ENCODE measurements at places on chromosomes 1 and 21.

GRCh38 chr21:41827951-41828883 lies 50.9 kb downstream of the PRDM15 start:
- no peak for DNase-seq

- no peak for DNase-seq
These were observed 41.5 kb upstream of the GBP6 start for GRCh38 chr1:89322402-89322801.

- no peak for DNase-seq
These were observed 49.1 kb downstream of the TRPM2 start for GRCh38 chr21:44402323-44403105.

DNA sequence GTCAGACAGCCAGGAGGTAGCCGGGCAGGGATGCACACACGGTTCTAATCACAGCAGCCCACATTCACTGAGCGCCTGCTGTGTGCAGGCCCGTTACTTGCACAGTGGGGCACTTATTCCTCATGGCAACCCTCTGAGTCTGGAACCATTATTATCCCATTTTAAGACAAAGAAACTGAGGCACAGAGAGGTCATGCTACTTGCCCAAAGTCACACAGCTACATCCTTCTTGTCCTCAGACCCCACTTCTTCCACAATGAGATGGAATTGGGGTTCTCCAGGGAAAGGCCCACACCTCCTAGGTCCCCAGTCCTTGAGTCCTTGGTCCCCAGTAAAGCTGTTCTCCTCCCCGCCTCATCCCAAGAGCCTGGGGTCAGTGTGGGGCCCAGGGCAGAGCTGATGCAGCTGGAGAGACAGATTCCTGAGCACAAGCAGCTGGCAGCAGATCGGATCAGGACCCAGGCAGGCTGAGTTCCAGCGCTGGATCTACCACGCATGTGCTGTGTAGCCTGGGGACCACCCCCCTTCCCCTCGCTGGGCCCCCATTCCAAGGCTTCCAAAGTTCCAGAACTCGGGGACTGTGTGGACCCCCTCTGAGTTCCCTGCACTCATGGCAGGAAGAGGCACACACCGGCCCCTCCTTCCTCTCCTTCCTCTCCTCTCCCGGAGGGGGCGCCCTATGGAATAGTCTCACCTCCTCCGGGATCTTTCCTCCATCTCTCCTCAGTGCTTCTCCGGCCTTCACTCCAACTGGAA lies 393.4 kb downstream of the MATN1 start:
- DNase-seq: no peak

- no peak for DNase-seq
These were observed 144.4 kb upstream of the ZNF644 start for GRCh38 chr1:91166106-91166712.

DNA sequence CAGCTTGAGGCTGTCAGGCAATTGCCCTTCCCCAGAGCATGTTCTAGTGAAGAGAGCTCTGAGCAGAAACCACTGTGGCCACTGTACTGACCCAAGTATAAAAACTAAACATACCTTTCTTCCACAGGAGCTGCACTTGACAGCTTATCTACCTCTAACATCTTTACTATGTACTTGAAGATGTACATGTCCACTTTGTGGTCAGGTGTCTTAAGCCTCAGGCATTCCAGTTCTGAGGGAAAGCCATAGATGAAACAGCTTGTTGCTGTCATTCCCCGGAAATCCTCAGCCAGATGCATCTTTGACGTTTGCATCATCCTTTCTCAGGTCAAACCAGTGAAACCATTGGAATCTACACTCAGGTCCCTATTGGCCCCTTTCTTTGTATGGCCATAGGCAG lies 70.4 kb downstream of the CHRM3 start:
- no peak for DNase-seq

DNA sequence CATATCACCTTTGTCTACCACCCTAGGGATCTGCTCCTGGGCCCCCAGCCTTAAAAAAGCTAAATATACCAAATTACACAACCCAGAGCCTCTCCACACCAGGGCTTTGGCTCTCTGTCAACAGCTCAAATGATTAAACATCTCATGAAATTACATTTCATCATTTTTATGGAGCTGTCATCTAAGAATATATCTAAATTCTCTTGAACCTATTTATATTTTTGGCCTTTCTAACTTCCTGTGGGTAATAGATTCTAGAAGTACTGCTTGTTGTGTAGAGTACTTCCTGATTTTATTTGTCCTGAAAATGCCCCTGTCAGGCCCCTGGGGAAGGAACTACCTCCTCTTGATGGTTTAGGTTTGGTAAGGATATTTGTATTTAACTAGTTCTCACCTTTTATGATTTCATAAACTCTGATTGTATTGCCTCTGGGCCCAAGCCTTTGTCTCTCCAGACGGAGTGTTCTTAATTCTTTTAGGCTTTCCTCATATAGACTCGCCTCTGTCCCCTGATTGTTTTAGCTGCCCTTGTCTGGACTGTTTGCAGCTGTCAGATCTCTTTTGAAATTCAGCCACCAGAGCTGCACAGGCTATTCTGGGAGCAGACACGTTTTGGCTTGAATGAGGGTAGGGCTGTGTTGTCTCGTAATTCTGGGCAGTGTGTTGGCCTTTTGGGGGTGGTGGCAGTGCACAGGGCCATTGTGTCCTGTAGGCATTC lies 16.6 kb downstream of the MYOG start:
- no peak for DNase-seq

GRCh38 chr21:43938751-43939442 lies 73.2 kb upstream of the TRAPPC10 start:
- DNase-seq: peak; percentile 82

DNA sequence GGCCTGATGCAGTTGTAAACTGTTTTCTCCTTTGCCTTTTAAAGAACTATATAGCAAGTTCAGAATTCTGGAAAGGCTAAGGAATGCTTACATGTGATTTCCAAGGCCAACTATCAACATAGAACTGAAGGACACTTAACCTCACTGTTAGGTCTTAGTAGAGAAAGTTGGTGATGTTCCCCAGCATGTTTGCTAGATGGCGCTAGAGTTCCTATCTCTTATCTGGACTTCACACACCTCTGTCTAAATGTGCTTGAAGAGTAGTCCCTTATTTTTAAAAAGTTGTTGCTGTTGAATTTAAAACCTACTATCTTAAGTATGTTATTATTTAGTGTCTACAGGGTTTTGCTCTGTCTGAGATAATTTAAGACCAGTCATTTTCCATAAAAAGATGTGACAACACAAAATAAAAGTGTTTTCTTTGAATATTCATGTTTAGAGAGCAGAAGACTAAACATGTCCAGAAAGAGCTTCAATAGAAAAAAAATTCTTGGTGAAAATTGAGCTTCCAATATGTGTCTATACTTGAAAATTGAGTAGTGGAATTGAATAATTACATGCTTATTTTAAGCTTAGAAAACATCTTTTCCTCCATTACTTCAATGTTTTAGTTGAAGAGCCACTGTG lies 237.3 kb downstream of the S1PR1 start:
- DNase-seq: no peak

- no peak for DNase-seq
These were observed 16.0 kb downstream of the PSRC1 start for GRCh38 chr1:109266965-109267364.

DNA sequence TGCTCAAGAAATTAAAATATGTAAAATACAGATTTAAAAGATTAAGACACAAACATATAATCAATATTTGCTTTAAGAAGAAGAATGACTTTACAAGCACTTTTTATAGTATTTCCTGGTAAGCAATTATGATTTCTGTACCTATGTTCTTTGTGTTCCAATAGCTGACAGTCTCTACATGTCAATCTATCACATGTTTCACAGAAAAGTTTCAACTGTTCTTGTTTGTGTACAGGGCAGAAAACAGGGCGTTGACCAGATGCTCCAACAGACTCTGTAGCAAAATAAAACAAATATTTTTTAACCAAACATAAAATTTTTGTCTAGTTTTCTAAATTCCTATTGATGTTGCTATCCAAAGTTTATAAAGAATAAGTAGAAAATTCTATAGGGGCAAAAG lies 48.0 kb downstream of the TRIM33 start:
- DNase-seq: no peak

DNA sequence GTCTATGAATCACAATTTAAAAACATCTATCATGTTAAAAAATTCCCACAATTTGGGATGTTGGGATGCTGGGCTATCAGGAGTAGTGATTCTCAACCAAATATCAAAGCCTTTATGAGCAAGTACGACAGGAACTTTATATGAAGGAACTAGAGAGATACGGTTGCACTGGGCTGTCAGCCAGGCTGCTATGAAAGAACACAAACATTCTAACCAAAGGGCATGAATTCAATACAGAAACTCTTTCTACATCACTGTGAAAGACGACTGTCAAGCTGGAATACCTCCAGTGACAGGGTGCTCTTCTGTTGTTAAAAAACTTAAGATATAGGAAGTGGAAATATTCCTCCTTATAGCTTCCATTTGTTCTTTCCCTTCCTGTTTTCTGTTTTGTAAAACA lies 9.8 kb downstream of the CACNA1E start:
- no peak for DNase-seq

DNA sequence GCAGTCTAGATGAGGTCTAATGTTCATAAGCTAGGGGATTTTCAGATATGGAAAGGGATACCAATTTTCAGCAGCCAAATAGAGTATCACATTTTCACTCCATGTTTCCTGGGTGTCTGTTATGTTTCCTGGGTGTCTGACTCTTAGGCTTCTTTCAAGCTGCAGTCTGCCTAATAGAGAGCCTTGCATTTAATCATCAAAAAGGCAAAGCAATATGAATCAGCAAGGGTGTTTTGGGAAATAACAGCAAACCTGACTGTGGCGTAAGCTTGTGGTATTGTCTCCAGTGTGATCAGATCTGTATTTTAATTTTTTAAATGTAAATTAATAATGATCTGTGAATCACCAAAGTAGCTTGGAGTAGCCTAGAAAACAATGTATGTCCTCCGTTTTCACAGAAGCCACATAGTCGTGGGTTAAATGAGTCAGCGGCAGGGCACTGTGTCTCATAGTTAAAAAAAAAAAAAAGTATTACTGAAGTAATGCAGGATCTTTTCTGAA lies 10.4 kb downstream of the LGALS8 start:
- no peak for DNase-seq

DNA sequence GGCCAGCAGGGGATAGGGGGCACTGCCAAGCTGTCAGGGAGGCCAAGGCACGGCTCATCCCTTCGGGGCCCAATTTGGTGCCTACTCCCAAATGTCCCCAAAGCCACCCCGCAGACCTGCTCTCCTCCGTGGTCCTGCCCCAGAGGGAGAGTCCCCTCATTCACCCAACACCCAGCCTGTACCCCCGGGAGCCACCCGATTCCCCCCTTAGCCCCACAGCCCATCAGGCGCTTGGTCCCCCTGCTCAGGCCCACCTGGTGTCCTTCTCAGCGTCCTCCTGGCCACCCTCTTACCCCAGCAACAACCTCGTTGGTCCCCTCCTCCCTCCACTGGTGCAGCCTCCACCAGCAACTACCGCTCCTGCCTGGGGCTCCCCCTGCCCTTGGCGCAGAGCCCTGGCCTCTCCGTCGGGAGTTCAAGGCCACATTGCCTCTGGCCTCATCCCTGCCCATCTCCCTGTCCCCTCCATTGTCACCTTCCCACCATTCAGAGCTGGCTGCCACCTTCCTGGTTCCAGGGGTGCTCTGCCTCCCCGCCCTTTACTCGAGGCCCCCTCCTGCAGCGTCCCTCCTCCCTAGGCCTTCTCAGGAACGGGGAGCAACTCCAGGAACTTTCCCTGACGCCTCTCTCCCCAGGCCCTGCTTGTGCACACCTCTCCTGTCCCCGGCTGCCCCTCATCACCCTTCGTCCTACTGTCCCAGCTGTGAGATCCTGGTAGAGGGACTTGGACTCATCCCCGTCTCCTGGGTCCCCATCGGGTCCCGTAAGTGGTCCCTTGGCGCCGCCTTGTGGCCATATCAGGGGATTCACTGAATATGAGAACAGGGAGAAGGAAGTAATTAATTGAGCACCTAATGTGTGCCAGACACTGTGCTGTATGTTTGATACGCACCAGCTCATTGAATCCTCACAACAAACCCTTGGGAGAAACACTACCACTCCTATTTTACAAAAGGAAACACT lies 73.9 kb downstream of the RAP1GAP start:
- DNase-seq: no peak

DNA sequence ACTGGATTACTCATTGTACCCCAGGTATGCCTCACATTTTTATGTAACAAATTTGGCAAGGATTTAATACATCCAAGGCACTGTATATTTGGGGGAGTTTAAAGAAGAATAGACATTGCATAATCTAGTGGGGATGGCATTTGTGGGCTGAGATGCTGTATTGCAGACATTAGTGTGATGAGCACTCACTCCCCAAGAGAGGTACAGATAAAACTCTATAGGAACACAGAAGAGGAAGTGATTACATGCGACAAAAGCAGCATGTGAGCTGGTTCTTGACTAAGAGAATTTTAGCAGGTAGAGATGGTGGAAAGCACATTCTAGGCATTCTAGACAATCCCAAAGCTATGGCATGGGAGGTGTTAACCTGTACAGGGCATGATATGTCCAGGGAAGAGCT lies 24.2 kb upstream of the CDC14A start:
- DNase-seq: no peak

DNA sequence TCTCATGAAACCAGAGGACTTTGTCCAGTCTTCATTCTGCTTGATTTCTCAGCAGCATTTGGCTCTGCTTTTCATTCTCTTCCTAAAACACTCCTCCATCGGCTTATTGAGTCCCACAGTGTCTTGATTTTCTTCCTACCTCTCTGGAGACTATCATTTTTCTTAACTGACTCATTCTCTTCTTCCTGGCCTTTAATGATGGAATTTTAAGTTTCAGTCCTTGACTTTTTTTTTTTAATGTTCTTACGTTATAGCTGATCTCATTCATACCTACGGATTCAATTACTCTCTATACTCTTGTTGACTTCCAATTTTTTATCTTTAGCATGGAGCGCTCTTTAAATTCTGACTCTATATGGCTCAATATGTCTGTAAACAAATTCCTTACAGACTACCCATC lies 111.1 kb downstream of the NEK7 start:
- no peak for DNase-seq

DNA sequence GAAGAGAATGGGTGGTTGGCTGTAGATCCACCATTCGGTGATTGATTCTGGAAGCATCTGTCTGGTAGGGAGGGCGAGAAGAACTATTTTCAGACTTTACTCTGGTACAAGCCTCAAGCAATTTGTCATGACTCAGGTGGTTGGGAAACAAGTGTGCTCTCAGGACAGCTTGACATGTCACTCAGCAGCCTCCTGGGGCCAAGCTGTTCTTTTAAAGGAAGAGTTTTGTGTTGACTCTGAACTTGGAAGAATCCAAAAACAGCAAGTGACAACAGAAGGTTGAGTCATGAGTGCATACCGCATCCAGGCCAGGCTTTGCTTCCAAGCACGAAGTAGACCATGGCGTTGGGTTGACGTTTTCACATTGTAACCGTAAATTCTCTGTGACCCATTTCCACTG lies 65.9 kb downstream of the CLIC6 start:
- no peak for DNase-seq

- DNase-seq: no peak
These were observed 300.4 kb downstream of the PLA2G4A start for GRCh38 chr1:187129132-187129531.

GRCh38 chr1:118115567-118116295 lies 69.3 kb downstream of the SPAG17 start:
- DNase-seq: no peak

DNA sequence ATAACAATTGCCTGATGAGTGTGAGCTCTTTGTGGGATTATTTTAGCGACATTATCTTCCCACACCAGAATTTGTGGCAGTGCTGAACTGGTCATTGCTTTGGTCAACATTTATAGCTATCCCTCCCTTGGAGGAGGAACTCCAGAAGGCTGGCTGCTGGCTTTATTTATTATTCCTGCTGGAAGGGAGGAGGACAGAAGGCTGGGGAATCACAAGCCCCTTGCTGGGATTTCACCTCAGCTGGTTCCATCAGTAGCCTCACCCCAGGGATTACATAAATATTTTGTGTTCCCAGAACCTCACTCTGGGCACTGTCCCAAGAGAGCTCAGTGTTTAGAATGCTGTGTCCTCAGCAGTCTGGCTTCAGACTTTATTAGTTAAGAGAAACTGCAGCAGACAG lies 102.8 kb upstream of the C1orf21 start:
- no peak for DNase-seq
